ENCODE measurements at places on chromosomes 1 and 21.

DNA sequence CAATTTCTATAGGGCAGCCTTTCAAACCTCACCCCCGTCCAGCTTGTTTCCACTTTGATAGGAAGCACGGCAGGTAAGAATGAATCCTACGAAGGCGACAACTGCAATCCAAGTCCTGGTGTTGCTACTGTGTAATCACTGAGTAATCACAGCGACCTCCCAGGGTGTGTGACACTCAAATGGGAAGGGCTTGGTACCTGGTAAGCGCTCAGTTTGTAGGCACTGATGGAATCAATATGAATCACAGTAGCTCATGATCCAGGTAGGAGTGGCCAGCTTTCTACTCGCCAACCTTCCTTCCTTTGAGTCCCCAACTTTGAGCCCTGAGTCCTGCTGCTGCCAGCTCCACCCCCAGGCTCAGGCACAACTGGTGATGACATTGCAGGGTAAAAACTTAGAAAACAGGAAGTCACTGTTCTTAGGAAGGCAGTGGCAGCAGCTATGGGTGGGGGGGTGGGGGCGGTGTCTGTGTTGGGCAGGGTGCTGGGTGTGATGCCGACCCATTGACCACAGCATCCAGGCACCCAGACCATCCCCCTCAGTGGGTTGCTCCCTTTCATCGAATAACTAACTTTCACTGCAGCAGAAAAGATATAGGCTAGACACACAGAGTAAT lies 70.7 kb downstream of the CD247 start:
- peak; percentile 97 for ATAC-seq

GRCh38 chr1:186404454-186405051 lies 28.9 kb downstream of the ODR4 start:
- peak; percentile 54 for ATAC-seq

DNA sequence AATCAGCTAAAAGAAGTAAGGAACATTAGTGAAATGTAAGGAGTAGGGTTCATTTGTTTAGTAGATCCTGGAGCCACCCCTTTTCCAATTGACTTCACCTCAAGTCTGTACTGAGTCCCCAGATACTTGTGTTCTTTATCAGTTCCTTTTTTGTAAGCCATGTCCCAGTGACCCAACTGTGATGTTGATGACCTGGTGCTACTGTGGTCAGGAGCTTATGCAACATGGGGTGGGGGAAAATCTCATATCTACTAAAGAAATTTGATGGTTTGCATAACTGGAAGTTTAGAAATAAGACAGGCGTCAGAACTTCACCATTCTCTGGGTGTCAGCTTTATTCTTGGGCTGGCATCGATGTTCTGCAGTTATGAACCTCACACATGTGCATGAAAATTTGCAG lies 120.5 kb downstream of the LRRC7 start:
- no peak for ATAC-seq

- ATAC-seq, result peak; percentile 67
These were observed 415 bp upstream of the LAD1 start for GRCh38 chr1:201399352-201400126.
